ENCODE measurements at places on chromosomes 4 and X.

DNA sequence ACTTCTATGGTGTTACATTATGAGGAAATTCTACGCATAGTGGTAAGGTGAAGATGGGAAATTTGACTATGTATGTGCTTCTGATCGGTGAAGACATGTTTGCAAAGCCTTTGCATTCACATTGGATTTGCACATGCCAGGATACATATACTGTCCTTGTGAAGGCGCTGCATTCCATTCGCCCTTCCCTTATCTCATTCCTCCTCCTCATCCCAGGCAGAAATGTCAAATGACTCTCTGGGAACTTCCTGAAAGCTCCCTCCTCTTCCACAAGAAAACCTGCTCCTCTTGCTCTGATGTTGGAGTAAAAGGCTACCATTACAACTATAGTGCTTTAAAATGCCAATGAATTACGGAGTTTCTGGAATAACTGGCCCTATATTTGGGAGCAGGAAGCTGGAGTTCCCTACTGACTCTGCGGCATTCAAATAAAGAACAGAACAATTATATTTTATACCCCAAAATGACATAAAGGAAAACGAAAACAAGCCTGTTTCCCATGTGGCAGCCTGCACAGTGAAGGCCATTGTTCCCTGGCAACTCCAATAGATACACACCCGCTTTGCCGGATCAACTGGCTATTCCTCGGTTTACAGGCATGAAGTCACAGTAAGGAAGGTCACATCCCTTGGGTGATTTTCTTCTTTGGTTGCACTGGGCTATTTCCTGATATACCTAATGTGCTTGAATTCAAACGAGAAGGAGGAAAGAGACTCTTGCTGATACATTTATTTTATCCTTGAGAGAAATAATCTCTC is 84.5 kb downstream of the AREG start:
- DNase-seq, result no peak

DNA sequence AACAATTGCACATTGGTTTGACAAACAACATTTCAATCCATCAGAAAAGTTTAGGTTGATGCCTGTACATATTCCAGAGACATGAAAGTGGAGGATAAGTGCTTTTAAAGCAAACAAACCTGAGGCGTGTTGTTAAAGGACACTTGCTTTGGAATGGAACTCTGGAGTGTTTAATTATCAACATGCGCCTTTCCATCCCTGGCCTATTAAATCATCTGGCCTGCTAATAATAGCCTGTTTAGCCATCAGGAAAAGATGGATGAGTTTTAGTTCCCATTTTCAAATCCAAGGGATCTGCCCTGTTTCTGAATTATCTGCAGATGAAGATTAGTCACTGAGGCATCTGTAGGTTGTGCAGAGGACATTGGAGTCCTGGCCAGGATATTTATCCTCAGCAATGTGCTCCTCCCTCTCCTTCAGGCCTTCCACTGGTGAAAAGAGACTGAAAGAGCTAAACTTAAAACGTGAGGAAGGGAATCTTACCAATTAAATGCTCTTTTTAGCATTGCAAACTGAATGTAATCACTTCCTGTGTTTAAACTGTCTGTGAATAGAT is 388.9 kb downstream of the PPARGC1A start:
- DNase-seq, result no peak

GRCh38 chr4:56972809-56973208 is 4.6 kb downstream of the NOA1 start:
- DNase-seq, result no peak

DNA sequence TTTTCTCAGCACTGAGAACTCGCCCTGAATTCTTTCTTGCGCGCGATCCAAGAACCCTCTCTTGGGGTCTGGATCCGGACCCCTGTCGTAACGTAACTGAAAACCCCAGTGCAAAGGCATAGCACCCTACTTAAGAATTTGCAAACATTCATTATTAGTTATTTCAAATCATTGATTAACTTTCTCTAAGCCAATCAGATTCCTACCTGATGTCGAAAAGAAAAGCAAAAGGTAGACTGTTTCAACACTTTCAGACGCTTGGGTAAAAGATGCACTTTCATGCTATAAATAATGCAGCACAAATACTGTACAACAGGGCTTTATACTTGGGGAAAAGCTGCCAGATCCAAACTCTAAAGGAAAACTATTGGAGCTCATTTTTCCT is 817 bp upstream of the WDR19 start:
- no peak for DNase-seq

GRCh38 chr4:93865650-93866049 is 37.1 kb downstream of the ATOH1 start:
- DNase-seq, result no peak

GRCh38 chr4:89109841-89110540 is 1.3 kb upstream of the TIGD2 start:
- no peak for DNase-seq

DNA sequence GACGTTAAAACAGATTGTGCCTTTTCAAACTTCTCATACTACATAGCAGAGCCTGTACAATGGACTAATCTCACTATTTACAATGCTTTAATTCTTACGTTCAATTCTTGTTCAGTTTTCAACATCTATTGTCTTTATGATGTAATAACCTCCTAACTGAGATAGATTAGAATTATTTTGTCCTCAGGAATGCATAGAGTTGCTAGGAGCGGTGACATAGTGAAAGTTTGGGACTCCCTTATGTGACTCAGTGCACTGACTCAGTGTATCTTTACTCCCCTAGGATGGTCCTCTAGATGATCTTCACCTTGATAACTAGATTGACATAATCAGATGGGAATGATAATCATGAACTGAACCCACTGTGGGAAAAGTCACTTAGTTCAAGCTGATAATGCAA is 151.5 kb downstream of the VEGFC start:
- DNase-seq, result no peak

DNA sequence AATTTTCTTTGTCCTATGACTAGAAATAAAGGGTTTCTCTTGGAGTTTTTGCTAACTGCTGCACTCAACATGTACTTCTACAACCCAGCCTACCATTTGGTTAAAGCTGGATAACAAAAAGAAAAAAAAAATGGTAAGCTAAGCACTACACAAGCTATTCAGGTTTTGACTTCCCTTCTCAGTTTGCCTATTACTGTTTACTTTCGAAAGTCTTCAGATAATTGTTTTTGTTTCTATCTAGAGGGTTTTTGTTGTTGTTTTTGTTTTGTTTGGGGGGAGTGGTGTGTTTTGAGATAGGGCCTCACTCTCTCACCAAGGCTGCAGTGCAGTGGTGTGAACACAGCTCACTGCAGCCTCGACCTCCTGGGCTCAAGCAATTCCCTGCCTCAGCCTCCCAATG is 46.6 kb downstream of the CLOCK start:
- no peak for DNase-seq

DNA sequence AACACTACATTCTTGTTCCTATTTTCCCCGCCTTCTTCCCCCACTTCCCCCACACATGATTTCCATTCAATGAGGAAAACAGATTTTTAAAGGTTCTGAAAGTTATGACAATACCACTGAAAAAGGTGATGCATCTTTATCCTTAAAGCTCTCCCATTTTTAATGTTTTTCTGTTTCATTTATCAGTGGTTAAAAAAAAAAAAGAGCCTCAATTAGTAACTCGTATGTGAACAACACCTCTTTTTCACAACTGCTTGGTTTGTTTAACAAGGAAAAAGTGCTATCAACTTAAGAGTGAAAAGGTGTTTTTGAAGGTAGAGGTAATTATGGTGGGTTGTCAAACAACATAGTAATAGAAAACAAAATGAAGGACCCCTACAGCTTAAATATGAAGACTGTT is 8.2 kb upstream of the CAMK2D start:
- no peak for DNase-seq

DNA sequence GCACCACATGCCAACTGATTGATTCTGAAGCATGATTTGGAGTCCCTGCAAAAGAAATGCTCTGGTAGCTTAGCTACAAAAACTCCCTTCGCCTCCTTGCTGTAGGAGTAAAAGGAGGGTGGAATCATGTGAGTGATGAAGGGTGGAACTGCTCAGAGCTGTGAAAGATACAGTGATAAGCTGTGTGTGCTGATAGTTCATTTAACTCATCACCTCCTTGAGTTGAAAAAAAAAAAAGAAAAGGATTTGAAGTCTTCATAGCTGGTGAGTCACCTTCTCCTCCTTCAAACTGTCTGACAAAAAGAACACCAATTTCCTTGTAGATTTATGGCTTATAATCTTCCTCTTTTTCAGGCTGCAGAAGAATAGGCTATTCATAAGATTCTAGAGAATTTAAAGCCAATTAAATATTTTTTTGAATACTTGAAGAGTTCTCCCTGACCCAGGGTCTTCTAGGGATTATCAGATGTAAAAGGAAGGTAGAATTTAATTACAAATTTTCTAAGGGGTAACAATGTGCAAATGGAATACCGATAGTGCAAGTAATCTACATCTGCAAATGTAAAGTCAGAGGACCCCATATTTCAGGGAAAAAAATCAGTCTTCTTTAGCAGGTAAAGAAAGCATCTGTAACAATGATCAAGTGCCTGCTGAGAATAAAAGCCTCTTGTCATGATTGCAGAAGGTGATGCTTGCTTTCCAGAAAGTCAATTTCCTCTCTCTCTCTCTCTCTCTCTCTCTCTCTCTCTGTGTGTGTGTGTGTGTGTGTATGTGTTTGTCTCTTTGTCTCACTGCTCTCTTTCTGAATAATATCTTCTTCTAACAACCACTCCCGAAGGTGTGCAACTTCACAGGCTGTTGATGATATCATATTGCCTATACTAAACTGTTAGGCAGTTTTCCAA is 208.8 kb upstream of the VEGFC start:
- DNase-seq, result no peak

- no peak for DNase-seq
Measured at GRCh38 chr4:80980239-80980638, 50.3 kb upstream of the BMP3 start.

DNA sequence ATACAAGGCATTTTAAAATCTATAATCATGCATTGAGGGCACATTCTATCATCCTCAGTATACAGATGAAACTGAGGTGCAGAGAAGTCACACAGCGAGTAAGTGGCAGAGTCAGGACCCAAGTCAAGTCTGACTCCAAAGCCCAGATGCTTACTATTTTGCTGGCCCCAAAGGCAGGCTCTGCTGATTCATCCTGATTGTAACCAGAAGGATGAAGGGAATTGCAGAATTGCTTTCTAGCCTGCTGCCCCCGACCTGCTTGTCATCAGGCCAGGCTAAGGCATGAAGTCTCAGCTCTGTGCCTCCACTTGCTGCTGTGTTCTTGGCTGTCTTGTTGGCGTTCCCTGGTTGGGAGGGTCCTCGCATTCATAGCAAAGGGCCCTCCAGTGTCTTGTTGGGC is 62.7 kb downstream of the SLC9A6 start:
- DNase-seq, result no peak

DNA sequence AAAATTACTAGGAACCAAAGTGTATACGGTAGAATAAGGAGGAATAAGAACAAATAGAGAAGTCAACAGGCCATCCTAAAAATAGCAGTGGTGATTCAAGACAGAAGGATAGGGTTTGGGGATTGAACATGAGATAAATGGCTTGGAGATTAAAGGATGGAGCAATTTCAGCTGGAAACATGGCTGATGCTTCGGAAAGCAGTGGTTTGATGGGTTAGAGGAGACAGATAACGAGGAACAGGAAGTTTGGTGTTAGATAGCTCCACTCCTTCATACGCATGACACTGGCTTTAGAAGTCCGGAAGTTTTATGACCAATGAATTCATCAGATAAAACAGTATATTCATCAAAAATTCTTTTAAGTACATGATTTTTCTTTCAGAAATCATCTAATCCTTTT is 70.8 kb upstream of the GALNTL6 start:
- DNase-seq, result no peak

DNA sequence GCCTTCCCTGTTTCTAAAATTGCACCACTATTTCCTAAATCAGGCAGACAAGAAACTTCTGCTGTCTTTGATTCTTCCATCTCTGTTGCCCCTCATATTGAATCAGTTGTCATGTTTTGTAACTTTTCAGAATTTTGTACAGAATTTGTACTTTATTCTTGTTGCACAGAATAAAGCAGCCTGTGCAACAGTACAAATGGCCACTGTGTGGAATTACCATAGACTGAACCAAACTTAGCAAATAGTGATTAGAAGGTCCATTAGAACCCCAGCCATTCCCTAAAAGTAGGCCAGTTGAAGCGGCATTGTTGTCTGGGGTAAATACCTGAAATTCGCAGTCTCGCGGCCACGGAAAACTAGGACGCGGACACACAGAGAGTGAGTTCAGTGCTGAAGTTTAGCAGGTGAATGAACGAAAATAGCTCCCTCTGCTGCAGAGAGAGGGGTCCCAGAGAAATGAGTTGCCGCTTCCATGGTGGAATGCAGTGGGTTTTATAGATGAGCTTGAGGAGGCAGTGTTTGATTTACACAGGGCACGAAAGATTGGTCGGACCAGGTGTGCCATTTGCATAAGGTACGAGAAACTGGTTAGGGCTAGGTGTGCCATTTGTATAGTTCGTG is 71.8 kb downstream of the C4orf33 start:
- no peak for DNase-seq

DNA sequence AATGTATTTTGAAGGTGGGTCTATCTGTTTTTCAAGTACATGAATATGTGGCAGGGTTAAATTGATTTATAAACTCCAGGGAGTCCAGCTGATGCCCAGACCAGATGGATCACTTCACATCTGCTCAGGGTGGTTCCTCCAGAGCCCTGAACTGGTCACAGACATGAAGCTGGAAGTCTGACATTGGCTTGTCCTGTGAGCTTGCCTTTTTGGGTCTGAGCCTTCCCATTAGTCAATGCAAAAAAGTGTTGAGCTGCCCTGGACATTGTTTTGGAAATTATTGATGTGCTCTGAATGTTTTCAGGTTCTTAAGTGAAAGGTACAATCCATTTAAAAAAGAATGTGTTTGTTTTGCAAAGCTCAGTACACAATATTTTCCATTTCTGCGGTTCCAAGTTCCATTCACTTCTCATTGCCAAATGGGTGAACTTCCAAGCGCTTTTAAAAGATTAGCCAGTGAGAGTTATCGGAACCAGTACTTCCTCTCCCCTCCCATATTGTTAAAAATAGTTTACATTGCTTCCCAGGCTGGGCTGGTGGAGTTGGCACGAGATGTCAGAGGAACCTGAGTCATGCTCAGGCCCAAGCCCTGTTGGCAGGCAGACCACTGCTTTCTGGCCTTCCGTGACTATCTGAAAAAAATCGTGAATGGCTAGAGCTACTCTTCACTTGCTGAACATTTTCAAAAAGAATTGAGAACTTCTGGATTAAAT is 52.1 kb downstream of the PDGFRA start:
- DNase-seq, result no peak

- DNase-seq, result no peak
Measured at GRCh38 chr4:176653401-176654220, 139.1 kb downstream of the VEGFC start.

DNA sequence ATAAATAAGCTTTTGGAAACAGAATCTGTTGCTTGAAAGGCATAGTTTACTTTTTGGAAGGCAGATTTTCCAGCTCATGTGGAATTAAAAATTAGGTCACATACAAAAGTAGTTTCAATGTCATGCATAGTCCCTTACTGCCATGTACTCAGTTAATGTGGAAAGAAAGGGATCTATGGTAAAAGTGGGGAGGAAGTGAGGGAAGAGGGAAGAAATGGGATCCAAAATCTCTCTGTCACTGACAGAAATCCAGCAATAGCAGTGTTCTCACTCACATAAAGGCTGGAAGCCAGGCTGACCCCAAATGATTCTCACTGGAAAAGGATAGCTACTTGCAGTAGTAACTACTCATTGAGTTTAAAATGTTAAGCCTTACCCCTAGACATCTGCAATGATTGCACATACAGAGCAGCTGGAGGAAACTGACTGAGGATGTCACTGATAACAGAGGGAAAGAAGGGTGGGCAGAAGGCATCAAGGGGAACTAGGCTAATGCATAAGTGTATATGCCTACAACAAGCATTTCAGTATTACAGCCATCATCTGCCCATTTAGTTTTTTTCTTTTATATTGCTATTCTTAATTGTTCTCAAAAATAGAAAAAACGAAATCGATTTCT is 445.6 kb downstream of the FAT4 start:
- no peak for DNase-seq

- DNase-seq, result no peak
Measured at GRCh38 chr4:76256968-76257367, 5.4 kb downstream of the FAM47E start.

Data from GM19239 (cell line).